GM23248 (cell line): ENCODE measurements at places on chromosomes 4 and X. TPM values are rescaled to one million over a fixed set of nuclear protein-coding genes. Genes with fewer than 3 reads are reported as not detected.

DNA sequence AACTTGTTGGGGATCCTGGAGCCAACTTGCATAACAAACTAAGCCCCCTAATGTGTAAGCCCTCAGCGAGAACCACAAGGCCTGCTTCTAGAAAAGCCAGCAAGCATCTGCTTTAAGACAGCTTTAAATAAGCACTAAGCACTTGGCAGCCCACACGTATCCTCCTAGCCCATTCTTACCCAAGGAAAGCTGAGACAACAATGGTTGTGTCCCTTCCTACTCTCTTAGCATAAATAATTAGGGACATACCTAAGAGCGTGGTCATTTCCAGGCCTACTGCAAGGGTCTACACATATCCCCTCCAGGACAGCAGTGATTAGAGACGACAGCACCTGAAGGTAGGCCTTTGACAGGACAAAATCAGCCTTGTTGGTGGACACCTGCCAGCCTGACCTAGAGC is 322.8 kb upstream of the PPARGC1A start:
- DNase-seq = no peak
- no peaks in the 10 kb centered on the region for H3K36me3 ChIP-seq
- H3K27me3 ChIP-seq = no peaks in the 10 kb centered on the region
- no peak overlapping the region for H3K4me3 ChIP-seq
- peaks cover 29% of the 10 kb centered on the region for H3K4me1 ChIP-seq

The LAMP2 gene
- 155 and 175 TPM in 2 replicates for total RNA-seq

DNA sequence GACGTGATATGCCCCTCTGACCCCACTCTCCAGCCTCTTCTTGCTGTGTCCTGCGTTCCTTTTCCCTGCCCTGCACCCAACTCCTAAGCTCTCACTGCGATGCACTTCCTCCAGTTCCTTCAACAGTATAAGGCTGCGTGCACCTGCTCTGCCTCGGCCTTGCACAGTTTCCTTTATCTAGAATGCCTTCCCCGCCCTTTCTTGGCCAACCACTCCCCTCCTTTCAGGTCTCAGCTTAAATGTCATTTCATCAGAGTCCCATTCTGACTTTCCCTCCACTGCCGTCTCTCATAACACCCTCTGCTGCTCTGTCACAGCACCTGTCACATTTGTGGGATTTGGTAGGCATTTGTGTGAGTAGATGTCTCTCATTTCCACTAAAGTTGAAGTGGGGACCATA is 58.4 kb upstream of the NEIL3 start:
- no peak overlapping the region for H3K27ac ChIP-seq
- no peaks in the 10 kb centered on the region for H3K27me3 ChIP-seq
- peaks cover 20% of the 10 kb centered on the region for H3K4me1 ChIP-seq
- H3K36me3 ChIP-seq = no peaks in the 10 kb centered on the region
- no peak overlapping the region for H3K4me3 ChIP-seq

GRCh38 chr4:25826074-25826752 is 36.6 kb downstream of the SEL1L3 start:
- H3K36me3 ChIP-seq = no peaks in the 10 kb centered on the region
- DNase-seq = no peak
- H3K27ac ChIP-seq = no peak overlapping the region
- no peaks in the 10 kb centered on the region for H3K4me1 ChIP-seq

- no peaks in the 10 kb centered on the region for H3K36me3 ChIP-seq
- peaks cover 21% of the 10 kb centered on the region for H3K4me1 ChIP-seq
- H3K27me3 ChIP-seq = no peaks in the 10 kb centered on the region
- no peak for DNase-seq
These were observed 700 bp downstream of the VMA21 start for GRCh38 chrX:151397741-151398070.

GRCh38 chrX:133726642-133727041 is 258.8 kb downstream of the GPC3 start:
- no peaks in the 10 kb centered on the region for H3K27me3 ChIP-seq
- no peaks in the 10 kb centered on the region for H3K36me3 ChIP-seq
- DNase-seq = no peak
- H3K4me3 ChIP-seq = no peak overlapping the region
- H3K4me1 ChIP-seq = no peaks in the 10 kb centered on the region
- no peak overlapping the region for H3K27ac ChIP-seq

The MMRN1 gene
- total RNA-seq = not detected in 2 replicates

- no peak for DNase-seq
- H3K4me3 ChIP-seq = no peak overlapping the region
- H3K4me1 ChIP-seq = no peaks in the 10 kb centered on the region
- H3K27me3 ChIP-seq = no peaks in the 10 kb centered on the region
- H3K27ac ChIP-seq = no peak overlapping the region
- H3K36me3 ChIP-seq = no peaks in the 10 kb centered on the region
These were observed 120.2 kb upstream of the ADGRL3 start for GRCh38 chr4:61079976-61080375.

DNA sequence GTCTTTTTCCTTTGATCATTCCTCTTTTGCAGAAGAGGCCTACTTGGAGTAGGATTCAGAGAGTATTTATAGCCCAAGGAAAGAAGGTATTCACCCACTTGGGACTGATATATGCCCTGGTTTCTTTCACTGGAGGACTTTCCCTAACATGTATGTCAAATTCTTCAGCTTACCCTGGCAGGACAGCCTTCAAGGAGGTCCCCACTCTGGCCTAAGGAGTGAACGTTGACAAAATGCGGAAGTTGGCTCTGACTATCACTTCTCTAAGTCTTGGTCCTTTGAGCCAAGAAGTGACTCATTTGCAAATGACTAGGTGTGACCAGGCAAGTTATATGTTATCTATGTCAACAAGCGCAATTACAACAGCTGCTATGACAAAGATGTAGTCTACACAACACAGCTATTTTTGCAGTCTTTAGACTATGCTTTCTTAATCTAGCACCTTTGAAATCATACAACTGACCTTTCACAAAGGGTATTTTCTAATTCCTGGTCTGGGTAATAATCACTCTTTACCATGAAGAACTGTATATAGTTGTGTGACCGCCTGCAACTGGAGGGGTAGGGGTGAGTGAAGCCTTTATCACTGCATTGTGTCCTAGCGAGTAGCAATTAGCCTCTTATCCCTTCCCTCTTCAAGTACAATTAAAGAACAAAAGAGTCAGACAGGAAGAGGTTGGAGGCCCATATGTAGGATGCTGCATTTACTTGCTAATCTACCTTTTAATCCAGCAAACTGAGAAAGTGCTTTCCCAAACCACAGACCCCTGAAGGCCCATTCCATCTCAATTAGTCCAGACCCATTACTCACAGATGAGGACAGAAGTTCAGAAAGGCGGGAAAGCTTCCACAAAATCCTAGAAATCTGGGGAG is 50.1 kb downstream of the RASGEF1B start:
- peaks cover 10% of the 10 kb centered on the region; the same call in 1 of the 2 replicates for H3K27me3 ChIP-seq
- H3K27ac ChIP-seq = no peak overlapping the region
- no peaks in the 10 kb centered on the region for H3K36me3 ChIP-seq
- no peaks in the 10 kb centered on the region for H3K4me1 ChIP-seq
